Ascending aorta (tissue), 2 donors: ENCODE measurements at places on chromosomes 4 and X. TPM values are rescaled to one million over a fixed set of nuclear protein-coding genes. Genes with fewer than 3 reads are reported as not detected.

DNA sequence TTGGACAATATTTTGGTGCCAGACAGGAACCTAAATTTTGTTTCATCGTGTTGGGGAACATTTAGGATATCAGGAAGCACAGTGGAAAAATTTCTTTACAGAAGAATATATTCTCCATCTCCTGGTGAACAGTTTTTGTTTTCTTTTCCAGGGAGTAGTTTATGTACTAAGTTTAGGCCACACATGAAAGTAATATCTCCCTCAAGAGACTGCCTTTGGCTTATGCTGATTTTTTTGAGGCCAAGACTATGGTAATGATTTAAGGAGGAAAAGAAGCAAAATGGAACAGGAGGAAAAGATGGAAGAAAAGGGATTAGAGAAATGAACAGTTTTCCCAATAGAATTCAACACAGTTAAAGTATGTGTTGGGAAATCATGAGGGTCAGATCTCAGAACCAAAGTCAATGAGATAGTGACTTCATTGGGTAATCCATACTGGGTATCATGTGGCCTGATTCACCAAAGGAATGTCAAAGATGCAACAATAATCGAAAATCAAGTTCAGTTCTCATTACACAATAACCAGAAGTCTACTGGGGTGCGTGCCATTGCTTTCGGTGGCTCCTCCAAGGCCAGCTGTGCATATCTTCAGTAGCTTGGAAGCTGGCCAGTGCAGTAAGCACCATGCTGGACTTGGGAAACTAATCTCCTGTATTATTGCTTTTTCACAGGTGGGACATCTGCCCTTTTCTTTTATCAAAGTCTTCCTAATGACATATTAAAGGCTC is 234.8 kb downstream of the COL25A1 start:
- no peak for DNase-seq

DNA sequence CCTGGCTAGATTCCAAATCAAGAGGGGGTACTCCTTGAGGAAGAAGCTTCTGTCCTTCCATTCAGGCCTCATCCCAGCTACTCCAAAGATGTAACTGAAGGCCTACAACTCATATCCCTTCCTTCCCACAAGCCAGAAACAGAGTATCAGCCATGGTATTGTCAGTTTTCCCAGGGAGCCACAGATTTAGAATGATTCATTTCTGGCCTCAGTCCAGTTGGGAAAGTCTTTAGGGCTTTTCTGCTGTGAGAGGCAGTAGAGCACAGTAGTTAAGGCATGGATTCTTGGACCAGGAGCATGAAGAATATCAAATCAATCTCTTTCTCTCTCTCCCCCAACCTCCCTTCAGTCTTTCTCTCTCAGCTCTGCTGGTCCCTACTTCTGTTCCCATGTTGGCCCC is 505.0 kb downstream of the BCOR start:
- no peak for DNase-seq

SCFD2 gene
- 22.8 TPM for total RNA-seq

RAB40AL gene
- not detected for total RNA-seq

GAGE12H gene
- total RNA-seq = not detected

SMIM10L2A gene
- 0.85 TPM for total RNA-seq

- DNase-seq = no peak
Measured at GRCh38 chr4:187552781-187553180, 442.8 kb upstream of the ZFP42 start.

DNA sequence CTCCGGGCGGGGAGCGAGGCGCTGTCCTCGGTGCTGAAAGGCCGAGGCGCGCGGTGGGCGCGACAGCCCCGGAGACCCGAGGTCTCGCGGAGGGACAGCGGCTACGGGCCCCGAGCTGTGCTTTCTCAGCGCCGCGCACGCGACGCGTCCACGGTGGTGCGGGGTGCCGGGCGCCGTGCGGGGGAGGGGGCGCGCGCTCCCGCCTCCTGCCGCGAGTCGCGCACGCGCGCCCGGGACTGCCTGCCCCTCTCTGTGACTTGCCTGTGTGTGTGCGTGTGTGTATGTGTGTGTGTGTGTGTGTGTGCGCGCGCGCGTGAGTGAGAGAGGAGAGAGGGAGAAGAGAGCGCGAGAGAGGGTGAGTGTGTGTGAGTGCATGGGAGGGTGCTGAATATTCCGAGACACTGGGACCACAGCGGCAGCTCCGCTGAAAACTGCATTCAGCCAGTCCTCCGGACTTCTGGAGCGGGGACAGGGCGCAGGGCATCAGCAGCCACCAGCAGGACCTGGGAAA is at the start of gene GRIA2:
GRIA2 (plus strand) TSS at position 358 of the 511 bp plus-strand sequence. CDS start 315 bp downstream, outside the sequence.
- peak; percentile 83 for DNase-seq

GDPD2 gene
- not detected for total RNA-seq
